T-helper 17 cell (primary cell): ENCODE measurements at places on chromosomes 7 and 10.
A peak's percentile ranks its signal among the peaks of the same experiment; 100 is the strongest.

- no peaks in the 10 kb centered on the region for H3K27me3 ChIP-seq
- H3K36me3 ChIP-seq: no peaks in the 10 kb centered on the region
- H3K4me1 ChIP-seq: no peaks in the 10 kb centered on the region
- no peak overlapping the region for H3K4me3 ChIP-seq
- no peak for DNase-seq
- no peak overlapping the region for H3K27ac ChIP-seq
Measured at GRCh38 chr7:147711447-147711846, 879.1 kb upstream of the C7orf33 start.

GRCh38 chr10:82308641-82309040, 433.6 kb downstream of the NRG3 start:
- H3K27ac ChIP-seq: no peak overlapping the region
- no peaks in the 10 kb centered on the region for H3K36me3 ChIP-seq
- no peak overlapping the region for H3K4me3 ChIP-seq
- no peaks in the 10 kb centered on the region for H3K4me1 ChIP-seq
- DNase-seq: no peak
- no peaks in the 10 kb centered on the region for H3K27me3 ChIP-seq

DNA sequence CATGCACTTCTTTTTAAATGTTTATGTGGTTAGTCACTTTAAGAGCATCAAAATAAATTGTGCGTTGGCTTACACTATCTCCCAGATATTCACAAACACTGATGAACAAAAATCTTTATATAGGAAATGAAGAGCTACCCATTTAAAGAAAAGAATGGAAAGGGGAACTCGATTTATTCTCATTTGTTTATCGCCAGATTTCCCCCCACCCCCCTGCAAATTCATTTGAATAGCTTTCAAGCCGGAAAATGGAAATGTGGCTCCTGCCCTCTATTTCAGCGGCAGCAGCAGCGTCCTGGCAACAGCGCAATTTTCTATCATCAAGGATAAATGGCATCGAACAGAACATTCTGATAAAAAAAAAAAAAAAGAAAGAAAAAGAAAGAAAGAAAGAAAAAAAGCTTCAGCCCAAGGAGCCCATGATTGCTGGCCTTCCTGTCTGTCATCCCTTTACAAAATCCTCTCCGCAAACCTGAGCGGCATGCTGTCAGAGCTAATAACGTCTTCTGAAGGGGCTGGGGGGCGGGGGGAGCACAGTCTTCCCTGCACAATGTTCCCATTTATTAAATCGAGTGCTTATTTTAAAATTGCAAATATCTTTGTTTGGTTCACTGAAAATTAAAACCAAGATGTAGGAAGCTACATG, 13.7 kb upstream of the DLX6 start:
- H3K4me3 ChIP-seq: peak overlapping the region; percentile 2
- H3K27ac ChIP-seq: no peak overlapping the region
- H3K27me3 ChIP-seq: peaks cover 89% of the 10 kb centered on the region

DNA sequence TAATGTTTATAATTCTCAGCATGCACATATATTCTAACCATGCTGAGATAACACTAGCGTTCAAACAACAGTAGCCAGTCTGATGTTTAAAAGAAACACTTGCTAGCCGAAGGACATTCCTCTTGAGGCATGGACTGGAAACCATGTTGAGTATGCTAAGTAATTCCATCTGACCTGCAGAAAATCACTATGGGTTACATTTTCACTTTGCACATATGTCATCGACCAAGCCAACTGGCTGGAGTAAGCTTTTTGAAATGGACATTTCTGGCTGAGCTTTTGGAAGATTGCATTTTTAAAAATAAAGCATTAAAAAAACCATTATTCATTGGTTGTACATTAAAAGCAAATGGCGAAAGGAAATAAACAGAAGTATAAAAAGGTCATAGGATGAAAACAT, 88.2 kb downstream of the BBS9 start:
- H3K27me3 ChIP-seq: no peaks in the 10 kb centered on the region
- no peaks in the 10 kb centered on the region for H3K4me1 ChIP-seq
- no peak overlapping the region for H3K4me3 ChIP-seq
- no peak overlapping the region for H3K27ac ChIP-seq
- DNase-seq: no peak
- H3K36me3 ChIP-seq: peaks cover 4% of the 10 kb centered on the region

DNA sequence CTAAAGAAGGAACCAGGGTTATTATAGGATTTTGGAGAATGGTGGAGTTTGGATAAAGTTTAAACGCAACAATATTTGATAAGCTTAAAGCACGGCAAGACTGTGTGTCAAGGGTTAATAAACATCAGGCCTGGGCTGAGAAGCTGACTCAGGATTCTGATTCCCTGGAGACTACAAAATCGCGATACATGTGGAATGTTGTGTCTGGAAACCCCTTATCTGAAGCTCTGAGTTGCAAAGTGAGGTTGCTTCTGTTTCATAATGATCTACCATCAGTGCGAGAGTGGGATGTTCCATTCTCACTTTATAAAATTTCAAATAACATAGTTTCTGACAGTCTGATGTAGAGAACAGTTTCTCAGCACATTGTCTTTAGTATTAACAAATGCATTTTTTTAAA, 7.8 kb downstream of the C1GALT1 start:
- no peak for DNase-seq
- no peaks in the 10 kb centered on the region for H3K36me3 ChIP-seq
- H3K27ac ChIP-seq: no peak overlapping the region
- H3K4me1 ChIP-seq: peaks cover 37% of the 10 kb centered on the region

GRCh38 chr7:96319439-96319838, 2.5 kb downstream of the SLC25A13 start:
- DNase-seq: no peak
- H3K27me3 ChIP-seq: no peaks in the 10 kb centered on the region
- peaks cover 4% of the 10 kb centered on the region for H3K36me3 ChIP-seq
- H3K4me3 ChIP-seq: no peak overlapping the region
- peak overlapping the region; percentile 90 for H3K27ac ChIP-seq

- H3K27me3 ChIP-seq: no peaks in the 10 kb centered on the region
- H3K4me1 ChIP-seq: peaks cover 34% of the 10 kb centered on the region
- H3K27ac ChIP-seq: peak overlapping the region; percentile 75
- no peak for DNase-seq
- H3K36me3 ChIP-seq: no peaks in the 10 kb centered on the region
Measured at GRCh38 chr10:29689001-29689400, 54.2 kb upstream of the SVIL start.

DNA sequence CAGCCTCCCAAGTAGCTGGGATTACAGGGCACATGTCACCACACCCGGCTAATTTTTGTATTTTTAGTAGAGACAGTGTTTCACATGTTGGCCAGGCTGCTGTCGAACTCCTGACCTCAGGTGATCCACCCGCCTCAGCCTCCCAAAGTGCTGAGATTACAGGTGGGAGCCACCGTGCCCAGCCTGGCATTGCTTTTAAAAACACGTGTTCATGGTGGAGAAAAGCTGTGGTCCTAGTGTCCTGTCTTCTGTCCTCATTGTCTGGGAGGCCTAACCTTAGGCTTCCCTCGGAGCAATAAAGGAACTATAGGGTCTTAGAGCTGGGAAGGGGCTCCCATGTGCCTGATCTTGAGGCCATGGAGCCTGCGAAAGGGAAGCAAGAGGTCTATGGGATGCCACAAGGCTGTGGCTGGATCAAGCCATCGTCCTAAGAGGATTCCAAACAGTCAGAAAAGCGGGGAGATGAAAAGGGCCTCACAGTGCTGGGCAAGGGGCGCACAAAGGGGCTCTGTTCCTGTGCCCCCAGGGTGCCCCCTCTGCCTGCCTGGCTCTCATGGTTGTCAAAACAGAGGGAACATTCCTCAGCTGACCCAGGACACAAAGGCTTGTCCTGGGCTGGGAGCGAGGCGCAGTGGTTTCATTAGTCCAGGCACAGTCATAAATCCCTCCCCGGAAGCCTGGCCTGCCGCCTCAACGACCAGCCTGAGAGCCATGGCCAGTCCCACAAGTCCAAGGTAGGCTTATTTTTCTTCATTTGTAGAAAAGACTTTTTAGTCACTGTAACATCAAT, 106.6 kb upstream of the TNS3 start:
- H3K27me3 ChIP-seq: no peaks in the 10 kb centered on the region
- no peaks in the 10 kb centered on the region for H3K36me3 ChIP-seq
- H3K4me1 ChIP-seq: no peaks in the 10 kb centered on the region
- DNase-seq: no peak
- peak overlapping the region; percentile 41 for H3K4me3 ChIP-seq
- no peak overlapping the region for H3K27ac ChIP-seq

GRCh38 chr7:111112439-111112838, 21.5 kb downstream of the LRRN3 start:
- H3K36me3 ChIP-seq: no peaks in the 10 kb centered on the region
- H3K27ac ChIP-seq: no peak overlapping the region
- H3K4me1 ChIP-seq: peaks cover 4% of the 10 kb centered on the region
- H3K4me3 ChIP-seq: no peak overlapping the region
- DNase-seq: no peak
- H3K27me3 ChIP-seq: no peaks in the 10 kb centered on the region

GRCh38 chr7:103343758-103344452, 662 bp downstream of the DNAJC2 start:
- H3K36me3 ChIP-seq: peaks cover 9% of the 10 kb centered on the region
- peak overlapping the region; percentile 100 for H3K4me3 ChIP-seq
- DNase-seq: peak; percentile 19
- H3K27ac ChIP-seq: peak overlapping the region; percentile 99
- no peaks in the 10 kb centered on the region for H3K27me3 ChIP-seq
- H3K4me1 ChIP-seq: peaks cover 45% of the 10 kb centered on the region

DNA sequence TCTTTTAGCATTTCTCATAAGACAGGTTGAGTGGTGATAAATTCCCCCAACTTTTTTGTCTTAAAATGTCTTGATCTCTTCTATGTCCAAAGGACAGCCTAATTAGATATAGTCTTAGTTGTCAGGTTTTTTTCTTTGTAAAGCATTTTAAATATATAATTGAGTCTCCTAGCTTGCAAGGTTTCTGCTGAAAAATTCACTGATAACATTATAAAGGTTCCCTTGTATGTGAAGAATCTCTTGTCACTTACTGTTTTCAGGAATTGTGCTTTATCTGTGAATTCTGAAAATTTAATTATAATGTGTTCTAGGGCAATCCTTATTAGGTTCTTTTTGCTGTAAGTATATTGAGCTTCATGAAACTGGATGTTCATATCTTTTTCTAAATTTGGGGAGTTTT, 96.8 kb upstream of the ZNF92 start:
- no peak overlapping the region for H3K4me3 ChIP-seq
- no peaks in the 10 kb centered on the region for H3K4me1 ChIP-seq
- peaks cover 37% of the 10 kb centered on the region for H3K27me3 ChIP-seq
- DNase-seq: no peak

GRCh38 chr10:19592276-19592675, 224.0 kb upstream of the PLXDC2 start:
- DNase-seq: no peak
- H3K4me1 ChIP-seq: no peaks in the 10 kb centered on the region
- no peak overlapping the region for H3K4me3 ChIP-seq
- H3K27ac ChIP-seq: no peak overlapping the region

- peaks cover 38% of the 10 kb centered on the region for H3K27me3 ChIP-seq
- DNase-seq: no peak
- peaks cover 3% of the 10 kb centered on the region for H3K4me1 ChIP-seq
- peak overlapping the region; percentile 6 for H3K27ac ChIP-seq
- no peak overlapping the region for H3K4me3 ChIP-seq
Measured at GRCh38 chr10:113775686-113776294, 24.3 kb downstream of the PLEKHS1 start.

DNA sequence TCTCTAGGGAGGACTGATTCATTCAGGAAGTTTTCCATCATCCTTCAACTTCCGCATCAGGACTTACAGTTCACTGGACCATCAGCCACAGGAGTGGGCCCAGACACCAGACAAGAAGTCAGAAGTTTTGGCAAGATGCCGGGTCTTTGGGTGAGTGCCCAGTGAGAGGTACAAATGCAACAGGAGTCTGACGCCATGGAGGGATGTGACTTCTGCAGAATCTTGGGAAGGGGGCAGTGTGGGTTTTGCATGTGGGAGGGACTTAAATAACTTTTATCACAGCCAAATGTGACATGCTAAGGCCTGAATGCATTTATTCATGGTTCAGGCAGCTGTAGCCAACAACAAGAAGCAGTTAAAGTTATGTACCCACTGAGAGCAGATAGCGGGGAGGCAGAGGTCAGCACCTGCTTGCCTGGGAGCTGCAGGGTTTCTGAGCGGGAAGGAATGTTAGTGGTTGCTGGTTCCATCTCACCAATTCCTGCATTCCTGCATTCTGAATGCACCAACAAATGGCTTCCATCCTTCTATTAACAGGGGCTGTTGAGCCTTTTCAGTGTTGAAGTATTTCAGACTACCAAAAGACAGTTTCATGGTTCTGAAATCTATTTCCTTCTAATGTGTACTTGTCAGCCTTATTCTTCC, 375.2 kb downstream of the PAXIP1 start:
- no peak overlapping the region for H3K27ac ChIP-seq
- no peaks in the 10 kb centered on the region for H3K4me1 ChIP-seq
- no peak for DNase-seq
- H3K36me3 ChIP-seq: no peaks in the 10 kb centered on the region
- H3K4me3 ChIP-seq: no peak overlapping the region

DNA sequence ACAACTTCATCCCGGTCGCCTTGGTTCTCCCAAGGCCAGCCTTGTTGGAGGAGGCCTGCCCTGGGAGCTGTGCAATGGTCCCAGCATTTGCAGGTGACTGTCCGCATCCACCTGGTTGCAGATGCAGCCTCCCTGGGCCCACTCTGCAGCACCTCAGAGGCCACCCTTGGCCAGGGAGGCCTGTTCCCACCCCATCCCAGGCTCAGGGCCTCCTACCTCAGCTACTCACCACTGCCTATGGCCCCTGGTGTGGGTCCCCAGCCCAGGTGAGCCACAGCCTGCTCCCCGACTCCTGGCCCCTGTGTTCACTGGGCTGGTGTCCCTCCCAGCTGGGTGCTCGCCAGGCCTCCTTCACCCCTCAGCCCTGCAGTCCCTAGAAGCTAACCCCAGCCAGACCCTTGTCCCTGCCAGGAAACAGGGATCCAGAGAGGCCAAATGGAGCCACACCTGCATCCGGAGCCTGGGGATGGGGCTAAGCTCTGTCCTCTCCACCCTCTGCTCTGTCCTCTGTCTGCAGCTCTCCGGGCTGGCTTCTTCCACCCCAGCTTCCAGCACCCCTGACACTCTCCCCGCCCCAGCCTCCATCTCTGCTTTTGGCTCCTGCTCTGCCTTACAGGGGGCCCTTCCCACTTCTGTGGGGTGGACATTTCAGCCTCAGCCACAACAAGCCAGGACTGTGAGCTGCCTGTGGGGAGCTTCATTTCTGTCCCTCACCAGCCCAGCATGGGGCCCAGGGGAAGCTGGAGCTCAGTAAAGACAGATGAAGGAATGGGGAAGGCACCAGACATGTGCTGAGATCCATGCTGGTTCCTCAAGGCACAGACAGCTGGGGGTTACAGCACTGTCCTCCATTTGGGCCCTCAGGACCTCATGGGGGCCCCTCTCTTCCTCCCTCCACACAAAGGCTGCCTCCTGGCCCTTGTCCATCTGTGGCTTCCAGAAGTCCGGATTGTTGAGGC, 35.6 kb upstream of the ANTXRL start:
- peak overlapping the region; percentile 4 for H3K27ac ChIP-seq
- no peak for DNase-seq
- H3K27me3 ChIP-seq: no peaks in the 10 kb centered on the region
- peaks cover 3% of the 10 kb centered on the region for H3K36me3 ChIP-seq
- H3K4me1 ChIP-seq: peaks cover 14% of the 10 kb centered on the region
